GM19239 (cell line): ENCODE measurements at places on chromosomes 2 and 18.

DNA sequence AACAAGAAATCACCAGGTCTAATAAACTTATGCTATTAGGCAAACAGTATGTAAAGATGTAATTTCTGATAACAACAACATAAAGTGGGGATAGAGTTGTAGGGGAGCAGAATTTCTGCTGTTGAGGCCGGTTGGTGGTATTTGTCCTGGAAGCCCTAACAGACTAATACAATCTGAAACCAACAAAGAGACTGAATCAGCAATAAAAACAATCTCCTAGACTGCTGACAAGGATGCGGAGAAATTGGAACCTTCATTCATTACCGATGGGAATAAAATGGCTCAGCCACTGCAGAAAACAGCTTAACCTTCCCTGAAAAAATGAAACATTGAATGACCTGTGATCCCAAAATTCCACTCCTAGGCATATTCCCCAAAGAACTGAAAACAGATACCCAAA, 88.7 kb downstream of the GYPC start:
- DNase-seq = no peak

- DNase-seq = no peak
Measured at GRCh38 chr2:205524656-205525055, 157.6 kb upstream of the NRP2 start.

DNA sequence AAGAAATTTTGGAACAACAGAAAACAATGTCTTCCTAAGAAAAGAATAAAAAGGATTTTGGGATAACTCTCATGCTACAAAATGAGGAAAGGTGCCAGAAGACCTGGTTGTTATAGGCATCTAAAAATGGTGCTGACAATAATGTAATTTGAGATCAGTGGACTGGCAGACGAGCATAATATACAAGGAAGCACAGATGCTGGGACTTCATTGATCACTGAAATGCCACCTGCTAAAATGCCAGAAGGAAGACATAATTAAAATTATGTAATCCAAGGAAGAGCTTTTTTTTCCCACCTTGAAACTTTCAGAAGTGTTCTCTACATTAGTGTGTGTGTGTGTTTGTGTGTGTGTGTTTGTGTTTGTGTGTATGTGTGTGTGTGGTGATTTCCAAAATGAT, 535.9 kb downstream of the XIRP2 start:
- DNase-seq = no peak

DNA sequence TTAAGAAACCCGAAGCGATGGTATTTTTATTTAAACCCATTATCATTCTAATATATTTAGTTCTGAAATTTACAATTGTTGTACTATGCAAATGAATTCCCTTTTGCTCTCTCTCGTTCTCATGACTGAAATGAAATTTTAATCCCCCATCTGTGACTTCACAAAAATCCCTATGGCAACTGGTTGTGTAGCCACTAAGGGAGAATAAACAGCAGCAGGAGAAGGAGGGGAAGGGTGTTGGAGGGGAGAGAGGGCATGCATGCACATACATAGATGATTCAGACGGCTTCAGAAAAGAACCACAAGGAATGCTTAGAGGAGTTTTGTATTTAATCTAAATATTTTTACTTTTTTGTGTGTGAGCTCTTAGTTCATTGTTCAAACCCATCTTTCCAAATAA, 36.8 kb downstream of the CPS1 start:
- no peak for DNase-seq

GRCh38 chr2:105800036-105800713, 55.5 kb downstream of the NCK2 start:
- DNase-seq = no peak

DNA sequence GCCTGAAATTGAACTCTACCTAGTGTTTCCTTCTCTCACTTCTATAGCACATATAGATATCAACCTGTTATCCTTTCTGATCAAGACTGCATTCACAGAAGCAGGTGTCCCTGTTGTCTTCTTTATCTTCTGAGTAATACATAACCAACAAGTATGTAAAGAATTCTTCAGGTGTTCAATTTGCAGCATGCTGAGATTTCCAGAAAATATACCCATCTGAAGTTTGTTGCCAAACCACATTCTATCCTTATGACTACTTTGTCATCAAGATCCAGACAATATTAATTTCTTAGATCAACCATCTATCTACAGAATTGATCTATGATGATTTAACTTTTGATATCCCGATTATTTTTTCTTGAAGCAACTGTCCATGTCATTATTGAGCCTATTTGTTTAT, 69.5 kb downstream of the TGFA start:
- no peak for DNase-seq

- DNase-seq = no peak
Measured at GRCh38 chr2:46576875-46577274, 97.5 kb downstream of the TMEM247 start.

DNA sequence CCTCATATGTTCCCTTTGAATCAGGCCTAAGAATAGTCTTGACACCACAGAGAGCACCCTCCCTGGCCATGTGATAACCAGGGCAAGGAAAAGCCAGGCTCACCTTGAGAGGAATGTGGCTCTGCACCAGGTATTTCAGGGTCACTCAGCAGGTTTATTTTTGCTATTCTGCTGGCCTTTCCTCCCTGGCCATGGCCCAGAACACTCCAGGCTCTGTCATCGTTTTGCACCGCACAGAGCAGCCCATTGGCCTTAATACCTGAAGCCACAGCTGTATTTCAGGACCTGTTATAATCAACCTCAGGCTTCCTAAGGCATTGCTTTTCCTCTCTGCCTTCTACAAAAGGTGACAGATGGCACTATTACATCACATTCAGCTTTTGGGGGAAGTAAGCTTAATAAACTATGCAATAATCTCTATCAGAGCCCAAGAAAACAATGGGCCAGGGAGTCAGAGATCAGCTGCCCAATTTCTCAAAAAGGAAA, 668.3 kb downstream of the IRS1 start:
- no peak for DNase-seq
